ENCODE measurements at places on chromosomes 1 and 21.

- no peak for DNase-seq
Measured at GRCh38 chr1:8736927-8737326, 80.5 kb downstream of the RERE start.

- DNase-seq: no peak
Measured at GRCh38 chr1:245311887-245312536, 157.2 kb downstream of the KIF26B start.

DNA sequence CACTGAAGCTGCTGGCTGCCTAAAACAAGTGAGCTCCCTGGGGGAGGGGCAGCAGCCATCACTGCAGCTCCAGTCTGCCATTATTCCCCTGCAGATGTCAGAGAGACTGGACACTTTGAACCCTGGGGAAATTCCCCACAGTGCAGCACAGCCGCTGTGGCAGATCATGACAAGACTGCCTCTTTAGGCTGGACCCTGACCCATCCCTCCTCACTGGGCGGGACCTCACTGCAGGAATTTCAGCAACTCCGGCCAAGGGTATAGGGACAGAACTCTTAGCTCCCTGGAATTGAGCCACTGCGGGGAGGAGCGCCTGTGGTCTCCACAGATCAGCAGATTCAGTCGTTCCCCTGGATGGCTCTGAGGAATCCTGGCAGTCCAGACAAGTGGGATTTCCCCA lies 964.6 kb downstream of the BRINP3 start:
- no peak for DNase-seq

DNA sequence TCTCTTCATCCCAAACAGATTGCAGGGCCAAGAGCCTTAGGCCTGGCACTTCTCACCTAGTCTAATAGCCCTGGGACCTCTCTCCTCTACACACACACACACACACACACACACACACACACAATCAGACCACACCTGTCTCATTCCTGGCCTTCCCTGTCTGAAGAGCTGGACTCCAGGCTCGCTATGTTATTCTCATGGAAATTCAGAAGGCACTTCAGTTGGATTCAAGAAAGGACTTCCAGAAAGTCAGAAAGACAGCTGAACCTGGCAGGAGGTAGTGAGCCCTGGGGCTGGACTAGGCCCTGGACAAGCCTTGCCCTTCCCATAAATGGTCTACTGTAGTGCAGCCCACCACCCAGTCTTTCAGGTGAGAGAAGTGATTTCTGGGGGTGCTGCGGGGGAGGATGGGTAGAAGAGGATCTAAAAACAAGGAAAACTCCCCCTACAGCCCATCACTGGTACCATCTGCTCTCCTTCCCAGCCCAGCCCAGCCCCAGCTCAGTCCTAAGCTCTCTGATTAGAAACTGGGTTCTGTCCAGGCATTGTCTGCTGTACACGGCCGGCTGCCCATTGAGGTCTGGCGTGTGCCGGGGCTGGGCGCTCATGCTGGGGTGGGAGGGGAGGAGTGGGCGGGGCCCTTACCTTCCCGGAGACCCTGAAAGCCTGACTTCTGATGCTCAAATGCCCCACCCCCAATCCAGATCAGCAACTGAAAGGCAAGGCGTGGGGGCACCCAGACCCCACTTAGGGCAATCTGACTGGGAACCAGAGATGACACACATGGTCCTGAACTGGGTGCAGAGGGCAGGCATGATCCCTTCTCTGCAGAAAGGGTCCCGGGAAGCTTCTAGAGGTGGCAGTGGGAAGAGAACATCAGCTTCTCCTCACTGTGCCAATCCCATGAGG lies 2.5 kb downstream of the KIF21B start:
- DNase-seq: no peak

DNA sequence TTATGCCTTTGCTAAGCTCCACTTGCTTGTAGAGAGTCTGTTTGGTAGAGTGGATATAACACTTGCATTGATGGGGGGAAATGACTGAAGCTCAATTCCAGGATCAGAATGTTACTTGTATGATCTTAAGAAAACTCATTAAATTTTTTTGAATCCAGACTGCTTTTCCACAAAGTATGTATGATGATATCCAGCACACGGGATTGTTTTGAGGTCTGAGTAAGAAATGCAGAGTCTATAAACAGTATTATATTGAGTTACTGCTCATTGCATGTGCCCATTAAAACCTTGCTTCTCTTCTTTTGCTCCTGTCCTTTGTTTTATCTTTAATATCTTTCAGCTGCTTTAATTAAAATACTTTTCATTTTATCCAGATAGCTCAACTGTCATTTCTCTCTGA lies 570.4 kb upstream of the ZRANB2 start:
- DNase-seq: no peak

DNA sequence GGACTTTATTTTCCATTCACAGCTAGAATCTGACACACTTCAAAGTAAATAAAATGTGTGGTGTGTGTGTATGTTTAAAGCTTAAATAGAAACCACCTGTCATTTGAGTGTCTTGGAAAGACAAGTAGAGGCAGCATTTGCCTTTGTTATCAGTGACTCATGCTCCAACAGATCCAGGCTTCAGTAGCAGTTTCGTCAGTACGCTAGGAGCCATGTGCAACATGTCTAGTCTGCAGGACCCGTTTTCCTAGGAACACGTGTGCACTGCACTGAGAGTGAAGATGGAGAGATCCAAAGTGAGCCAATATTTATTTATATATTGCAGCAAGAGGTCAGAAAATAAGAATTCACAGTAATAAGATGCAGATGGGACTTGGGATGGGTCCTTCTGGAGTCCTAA lies 41.8 kb downstream of the SGIP1 start:
- no peak for DNase-seq

GRCh38 chr1:189374816-189375215 lies 1102.8 kb downstream of the BRINP3 start:
- DNase-seq: no peak

DNA sequence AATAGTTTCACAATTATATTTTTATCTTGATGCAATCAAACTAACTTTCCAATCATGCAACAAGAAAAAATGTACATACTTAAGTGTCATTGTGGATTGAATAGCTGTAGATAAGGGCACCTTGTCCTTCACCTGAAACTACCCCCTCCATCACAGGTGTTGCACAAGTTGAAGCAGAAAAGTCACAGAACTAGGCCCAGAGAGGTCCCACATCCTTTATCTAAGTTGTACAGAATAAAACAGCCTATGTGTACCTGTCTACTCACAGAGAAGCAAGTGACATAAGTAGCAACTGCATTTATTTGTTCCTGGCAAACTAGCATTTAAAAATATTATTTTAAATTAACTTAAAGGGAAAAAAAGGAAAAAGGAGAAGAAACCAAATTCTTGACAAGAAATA lies 256.8 kb downstream of the FAF1 start:
- DNase-seq: no peak

DNA sequence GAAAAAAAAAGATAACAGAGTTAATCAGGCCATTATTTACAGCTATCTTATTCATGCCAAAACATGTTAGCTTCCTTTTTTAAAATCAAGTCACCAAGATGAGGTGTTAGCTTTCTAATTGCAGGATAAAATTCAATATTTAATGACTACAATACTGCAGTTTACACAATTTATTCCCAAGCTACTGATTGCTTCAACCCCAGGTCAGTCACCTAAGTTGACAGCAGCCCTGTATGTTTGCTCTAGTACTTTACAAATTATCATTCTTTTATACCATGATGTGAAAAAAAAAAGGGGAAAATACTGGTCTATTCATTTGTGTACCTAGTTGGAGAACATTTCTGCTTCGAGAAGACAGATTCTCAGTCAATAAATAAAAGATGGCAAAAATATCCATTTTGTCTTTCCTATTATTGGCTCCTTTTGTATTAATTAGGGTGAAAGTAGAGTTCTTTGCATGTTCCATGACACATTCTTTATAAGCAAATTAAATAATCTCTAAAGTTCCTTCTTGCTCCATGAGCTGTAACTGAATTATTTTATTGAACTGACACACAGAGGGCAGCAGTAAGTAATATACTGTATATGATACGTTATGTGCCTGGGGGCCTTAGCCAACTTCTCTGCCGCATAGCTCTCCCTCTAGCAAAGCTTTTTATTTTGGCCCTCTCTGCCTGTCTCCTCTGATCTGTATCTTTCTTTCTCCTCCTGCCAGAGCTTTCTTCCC lies 48.0 kb downstream of the DIPK1A start:
- DNase-seq: no peak

DNA sequence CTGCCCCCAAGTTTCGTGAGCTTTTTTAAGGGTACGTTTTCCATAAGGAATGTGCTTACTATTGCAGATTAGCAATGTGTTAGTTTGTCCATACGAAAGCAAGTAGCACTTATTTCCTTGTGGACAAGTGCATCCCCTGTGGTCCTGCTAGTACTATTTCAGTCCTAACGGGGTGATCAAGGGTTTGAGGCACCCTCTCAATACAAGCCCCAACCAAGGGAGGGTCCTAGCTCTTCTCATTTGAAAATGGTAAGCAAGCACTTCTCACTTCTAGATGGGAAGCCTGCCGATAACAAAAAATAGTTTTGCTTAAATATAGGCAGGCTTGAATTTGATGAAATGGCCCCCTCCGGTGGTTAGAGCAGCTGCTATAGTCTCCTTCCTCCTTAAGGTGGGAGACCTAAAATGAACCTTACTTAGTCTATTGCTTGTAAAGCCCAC lies 64.0 kb upstream of the HMCN1 start:
- peak; percentile 40 for DNase-seq

DNA sequence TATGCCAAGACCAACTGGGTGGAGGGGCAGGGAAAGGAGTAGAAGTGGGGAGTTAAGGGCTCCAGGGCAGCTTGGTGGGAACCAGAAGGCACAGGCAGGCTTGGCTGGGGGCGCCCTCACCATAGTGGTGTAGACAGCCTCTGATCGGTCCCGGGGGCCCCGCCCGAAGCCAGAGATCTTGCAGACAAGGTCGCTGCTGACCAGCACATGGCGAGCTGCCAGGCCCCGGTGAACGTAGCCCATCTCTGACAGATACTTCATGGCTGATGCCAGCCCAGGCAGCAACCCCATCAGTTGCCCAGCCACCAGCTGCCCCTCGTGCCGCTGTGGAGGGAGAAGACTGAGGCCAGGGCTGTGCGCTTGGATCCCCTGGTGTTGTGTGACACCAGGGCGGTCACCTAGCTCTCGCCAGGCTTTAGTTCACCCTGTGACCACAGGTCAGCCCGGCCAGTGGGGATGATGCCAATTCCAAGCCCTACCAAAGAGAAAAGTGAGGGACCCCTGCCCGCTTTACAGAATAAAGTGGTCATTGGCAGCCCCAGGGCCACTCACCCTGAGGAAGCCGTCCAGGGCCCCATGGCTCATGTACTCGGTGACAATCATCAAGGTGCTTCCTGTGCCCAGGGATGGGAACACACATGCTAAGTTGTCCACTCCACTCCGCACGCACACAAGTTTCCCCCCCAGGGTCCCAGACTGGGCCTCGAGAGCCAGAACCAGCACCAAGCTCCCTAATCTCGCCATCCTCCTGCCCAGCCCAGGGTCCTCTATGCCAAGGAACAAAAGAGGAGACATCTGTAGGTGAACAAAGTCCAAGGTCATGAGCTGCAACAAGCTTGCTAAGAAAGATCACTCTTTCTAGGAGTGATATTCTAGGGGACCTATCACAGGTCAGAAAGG lies 28.2 kb downstream of the CDCA8 start:
- DNase-seq: no peak

DNA sequence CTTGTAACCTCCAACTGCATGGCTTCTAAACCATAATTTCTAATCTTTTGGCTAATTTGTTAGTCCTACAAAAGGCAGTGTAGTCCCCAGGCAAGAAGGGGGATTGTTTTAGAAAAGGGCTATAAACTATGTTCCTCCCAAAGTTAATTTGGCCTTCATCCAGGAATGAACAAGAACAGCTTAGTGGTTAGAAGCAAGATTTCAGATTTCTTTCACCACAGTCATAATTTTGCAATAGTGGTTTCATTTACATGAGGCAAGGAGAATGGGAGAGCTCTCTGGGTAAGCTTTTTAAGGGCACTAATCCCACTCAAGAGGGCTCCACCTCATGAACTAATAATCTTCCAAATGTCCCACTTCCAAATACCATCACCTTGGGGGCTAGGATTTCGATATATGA lies 1353.9 kb downstream of the NCAM2 start:
- no peak for DNase-seq

- DNase-seq: no peak
Measured at GRCh38 chr1:54047384-54048305, 5.4 kb downstream of the TMEM59 start.

DNA sequence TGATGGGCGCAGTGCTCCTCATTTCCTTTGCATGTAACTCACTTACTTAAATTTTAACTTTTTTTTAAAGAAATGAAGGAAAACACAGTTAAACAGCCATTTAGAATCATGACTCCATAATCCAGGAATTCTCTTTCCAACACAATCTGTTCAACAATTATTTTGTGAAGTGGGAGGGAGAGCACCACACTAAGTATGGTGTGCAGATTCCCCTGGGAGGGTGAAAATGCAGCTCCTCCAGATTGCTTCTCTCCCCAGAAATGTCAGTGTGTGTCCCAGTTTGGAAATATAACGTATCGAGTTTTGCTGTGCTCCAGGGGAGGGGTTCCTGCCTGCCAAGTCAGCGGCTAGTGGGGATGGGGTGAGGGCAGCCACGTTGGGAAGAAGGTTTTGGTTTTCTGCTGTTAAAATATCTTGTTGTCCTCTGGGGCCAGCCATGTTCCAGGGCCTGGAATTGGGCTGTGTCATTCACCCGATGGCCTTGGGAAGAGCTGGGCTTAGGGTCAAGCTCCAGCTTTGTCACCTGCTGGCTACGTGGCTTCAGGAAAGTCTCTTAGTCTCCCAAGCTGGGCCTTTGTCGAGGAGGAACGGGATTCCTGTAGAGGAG lies 17.3 kb upstream of the DISP3 start:
- no peak for DNase-seq

- DNase-seq: no peak
Measured at GRCh38 chr21:15095326-15095725, 30.5 kb upstream of the NRIP1 start.

- no peak for DNase-seq
Measured at GRCh38 chr1:12549460-12550349, 68.3 kb downstream of the DHRS3 start.

GRCh38 chr1:175262621-175263020 lies 70.0 kb upstream of the KIAA0040 start:
- no peak for DNase-seq

All from stimulated activated CD8-positive, alpha-beta memory T cell treated with anti-CD3 and anti-CD28 coated beads, Interleukin-12 subunit alpha, Interleukin-12 subunit beta, amount 100 ng/mL, for 1 hour (primary cell).